H9 (cell line): ENCODE measurements at places on chromosomes 3 and 15. TPM values are rescaled to one million over a fixed set of nuclear protein-coding genes. Genes with fewer than 3 reads are reported as not detected.
A peak's percentile ranks its signal among the peaks of the same experiment; 100 is the strongest.

DNA sequence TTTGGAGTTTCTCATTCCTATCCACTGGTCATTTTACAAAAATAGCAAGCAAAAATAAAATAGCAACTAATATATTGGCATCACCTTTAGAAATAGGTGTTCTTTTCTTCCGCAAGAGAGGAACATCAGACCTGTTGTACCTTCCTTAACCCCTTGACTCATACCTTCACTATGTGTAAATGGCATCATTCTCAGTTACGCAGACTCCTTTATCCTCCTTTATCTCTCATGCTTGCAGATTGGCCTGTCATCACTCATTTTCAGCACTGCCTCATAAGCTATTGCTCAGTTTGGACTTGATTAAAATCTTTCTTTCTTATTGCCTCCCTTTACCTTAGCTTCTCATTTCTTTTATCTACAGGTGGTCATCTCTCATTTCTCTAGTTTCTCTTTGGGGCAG lies 21.4 kb downstream of the ARHGEF26 start:
- no peak overlapping the region for H3K27ac ChIP-seq
- 0 out of 2 replicates have a peak, but pooled peaks cover 2% of the 10 kb centered on the region for H3K4me1 ChIP-seq
- no peaks in the 10 kb centered on the region for H3K27me3 ChIP-seq
- H3K36me3 ChIP-seq, result no peaks in the 10 kb centered on the region

SLC12A1 gene
- total RNA-seq, result 0.04 and 0.07 TPM in 2 replicates

DNA sequence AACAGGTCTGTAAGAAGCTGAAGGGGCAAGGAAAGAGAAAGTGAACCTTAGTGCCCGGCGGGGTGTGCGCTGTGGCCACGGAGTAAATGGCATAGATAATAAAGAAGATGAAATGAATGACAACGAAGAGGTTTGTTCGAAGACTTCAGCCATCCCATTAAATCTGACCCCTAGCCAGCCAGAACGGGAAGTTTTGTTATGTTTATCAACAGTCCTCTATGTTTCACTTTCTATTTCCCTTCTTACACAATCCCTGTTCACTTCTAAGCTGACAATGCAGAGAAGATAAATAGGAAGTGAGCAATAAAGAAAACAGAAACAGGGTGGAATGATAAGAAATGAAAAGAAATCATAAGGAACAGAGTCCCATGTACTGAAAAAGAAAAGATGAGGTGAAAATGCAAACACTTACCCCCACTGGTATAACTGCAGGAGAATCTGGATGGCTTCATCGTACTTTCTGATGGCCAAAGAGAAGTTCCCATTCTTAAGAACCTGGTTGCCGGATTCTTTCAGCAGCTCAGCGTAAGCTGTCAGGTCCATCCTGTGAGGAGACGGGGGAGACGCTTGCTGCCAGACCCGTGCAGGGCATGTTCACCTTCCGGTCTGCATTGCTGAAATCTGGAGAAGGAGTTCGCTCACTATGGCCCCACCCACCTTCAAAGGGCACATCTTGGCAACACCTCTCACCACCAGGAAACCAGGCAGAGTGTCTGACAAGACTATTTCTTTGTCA lies 36.8 kb downstream of the TRANK1 start:
- no peaks in the 10 kb centered on the region for H3K27me3 ChIP-seq
- H3K27ac ChIP-seq, result no peak overlapping the region
- H3K4me1 ChIP-seq, result no peaks in the 10 kb centered on the region; the same call in 1 of the 2 replicates
- DNase-seq, result no peak

DNA sequence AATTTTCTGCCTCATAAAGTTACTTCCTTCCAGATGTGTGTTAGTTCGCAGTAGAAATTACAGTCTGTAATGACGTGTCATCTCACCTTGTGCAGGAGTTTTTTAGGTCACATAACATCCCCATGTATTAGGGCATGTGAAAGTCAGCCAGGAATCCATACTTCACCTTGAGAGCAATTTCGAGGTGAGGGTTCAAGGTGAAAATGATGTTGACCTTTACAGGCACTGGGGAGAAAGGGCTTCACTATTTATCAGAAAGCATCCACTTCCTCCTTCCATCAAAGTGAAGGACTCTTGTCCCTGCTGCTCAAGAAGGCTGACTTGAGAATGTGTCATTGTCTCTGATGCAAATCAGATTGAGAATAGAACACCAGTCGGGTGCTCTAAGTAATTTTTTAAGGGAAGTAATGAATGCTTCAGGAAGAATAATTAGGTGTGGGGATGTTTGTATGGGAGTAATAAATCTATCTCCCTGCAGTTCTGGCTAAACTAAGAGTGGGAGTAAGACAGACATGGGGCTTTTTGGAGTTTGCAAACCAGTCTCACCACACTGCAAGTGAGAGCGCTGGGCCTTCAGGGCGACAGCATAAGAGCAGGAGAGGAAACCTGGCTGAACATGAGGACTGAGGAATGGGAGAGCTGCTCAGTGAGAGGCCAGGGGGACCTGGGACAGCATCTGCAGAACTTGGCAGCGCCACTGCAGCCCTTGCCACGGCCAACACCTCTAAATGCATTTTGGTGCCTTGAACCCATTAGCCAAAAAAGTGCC lies 85.9 kb upstream of the IL12A start:
- no peaks in the 10 kb centered on the region for H3K27me3 ChIP-seq
- no peaks in the 10 kb centered on the region; the same call in 1 of the 3 replicates for H3K36me3 ChIP-seq
- H3K4me1 ChIP-seq, result no peaks in the 10 kb centered on the region

DNA sequence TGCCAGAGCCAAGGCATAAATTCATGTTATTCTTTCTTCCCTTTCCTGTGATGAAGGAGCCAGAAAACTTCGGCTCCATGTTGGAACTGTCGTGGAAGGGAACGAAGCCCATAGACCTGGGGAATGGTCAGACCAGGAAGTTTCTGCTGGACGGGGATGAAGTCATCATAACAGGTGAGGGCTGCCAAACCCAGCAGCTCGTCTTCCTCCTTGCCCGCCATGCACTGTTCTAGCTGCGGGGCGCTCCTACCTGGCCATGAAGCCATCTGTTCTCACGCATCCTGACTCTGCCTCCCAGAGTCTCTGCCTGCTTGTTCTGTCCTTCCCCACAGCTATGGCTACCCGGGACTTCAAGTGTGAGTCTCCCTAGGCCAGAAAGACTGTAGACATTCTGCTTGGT lies 28.2 kb downstream of the FAH start:
- no peak overlapping the region for H3K27ac ChIP-seq
- DNase-seq, result no peak
- H3K27me3 ChIP-seq, result no peaks in the 10 kb centered on the region
- no peaks in the 10 kb centered on the region for H3K4me1 ChIP-seq
- H3K4me3 ChIP-seq, result no peak overlapping the region

NEDD4 gene
- total RNA-seq, result 9.3 and 9.6 TPM in 2 replicates

RASGRP1 gene
- 0.50 and 0.85 TPM in 2 replicates for total RNA-seq

GRCh38 chr3:113226491-113226890 lies 15.1 kb downstream of the BOC start:
- H3K27ac ChIP-seq, result no peak overlapping the region
- peaks cover 2% of the 10 kb centered on the region for H3K4me1 ChIP-seq
- H3K4me3 ChIP-seq, result no peak overlapping the region
- H3K27me3 ChIP-seq, result no peaks in the 10 kb centered on the region

DNA sequence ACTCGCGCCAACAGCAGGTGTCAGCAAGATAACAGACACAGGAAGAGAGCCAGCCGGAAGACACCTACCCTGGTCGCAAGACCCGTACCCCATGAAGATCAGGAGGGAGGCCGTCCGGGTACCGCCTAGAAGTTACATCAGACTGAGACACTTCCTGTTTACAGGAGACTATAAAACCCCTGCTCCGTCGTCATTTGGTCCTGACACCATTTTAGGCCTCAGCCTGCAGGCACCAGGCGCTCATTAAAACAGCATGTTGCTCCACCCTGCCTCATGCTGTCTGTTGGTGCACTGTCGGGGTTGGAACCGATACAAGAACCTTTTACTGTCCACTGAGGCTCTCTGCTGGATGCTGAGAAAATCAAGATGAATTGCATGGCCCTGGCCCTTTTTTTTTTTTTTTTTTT lies 15.6 kb upstream of the PRTG start:
- no peaks in the 10 kb centered on the region for H3K36me3 ChIP-seq
- H3K27me3 ChIP-seq, result no peaks in the 10 kb centered on the region

DNA sequence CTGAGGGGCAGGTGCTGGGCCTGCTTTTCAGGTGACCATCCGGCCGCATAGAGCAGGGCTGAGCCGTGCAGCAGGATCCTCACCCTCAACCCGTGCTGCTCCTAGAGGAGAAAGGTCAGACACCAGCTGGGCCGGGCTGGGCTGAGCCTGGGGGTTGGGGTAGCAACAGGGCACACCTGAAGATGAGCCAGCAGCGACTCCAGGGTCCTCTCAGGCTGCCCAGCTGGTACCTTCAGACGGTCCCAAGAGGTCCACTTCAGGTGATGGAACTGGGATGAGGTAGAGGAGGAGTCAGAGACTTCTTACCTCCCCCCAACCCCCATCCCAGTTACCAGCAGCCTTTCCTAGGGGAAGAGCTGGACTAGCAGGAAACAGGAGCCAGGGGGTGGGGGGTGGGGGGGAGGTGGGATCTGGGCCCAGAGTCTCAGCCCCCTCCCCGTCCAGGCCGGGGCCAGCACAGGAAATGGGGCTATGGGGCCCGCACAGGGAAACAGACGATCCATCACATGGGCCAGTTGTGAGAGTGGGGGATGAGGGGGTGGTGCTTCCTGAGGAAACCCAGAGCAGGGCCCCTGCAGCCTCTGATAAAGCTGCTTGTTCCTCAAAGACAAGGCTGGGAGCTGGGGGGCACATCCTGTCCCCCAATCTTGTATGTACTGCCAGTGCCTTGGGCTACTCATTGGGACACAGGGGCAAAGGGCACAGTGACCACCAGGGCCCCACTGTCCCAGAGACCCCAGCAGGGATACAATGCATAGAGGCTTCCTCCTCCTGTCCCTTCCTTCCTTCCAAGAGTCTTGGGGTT lies 3.0 kb downstream of the INKA1 start:
- H3K36me3 ChIP-seq, result no peaks in the 10 kb centered on the region
- H3K27ac ChIP-seq, result no peak overlapping the region
- H3K27me3 ChIP-seq, result no peaks in the 10 kb centered on the region; the same call in 1 of the 2 replicates
- peak; percentile 68 for DNase-seq
- H3K4me3 ChIP-seq, result no peak overlapping the region

NAALADL2 gene
- 0.86 and 1.6 TPM in 2 replicates for total RNA-seq

- H3K27ac ChIP-seq, result no peak overlapping the region
Observed at GRCh38 chr3:50633230-50633790, 16.4 kb downstream of the MAPKAPK3 start.

GP5 gene
- total RNA-seq, result not detected in 2 replicates

DNA sequence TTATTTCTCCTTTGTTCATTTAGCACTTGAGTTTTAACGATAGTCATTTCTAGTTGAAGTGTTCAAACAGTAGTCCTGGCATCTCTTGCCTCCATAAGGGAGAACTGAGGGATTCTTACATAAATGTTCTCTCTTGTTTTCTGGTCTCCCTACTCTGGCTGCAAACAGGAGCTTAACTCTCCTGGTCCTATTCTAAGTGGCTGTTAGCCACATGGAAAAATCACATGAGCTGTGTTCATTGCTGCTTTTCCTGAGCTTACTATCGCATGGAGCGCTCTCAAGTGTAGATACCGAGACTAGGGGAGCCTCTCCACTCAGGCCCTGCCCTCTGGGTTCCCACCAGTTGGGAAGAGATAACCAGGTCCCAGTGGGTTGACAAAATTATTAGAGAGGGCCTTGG lies 403.1 kb upstream of the TPM1 start:
- no peak for DNase-seq
- H3K4me3 ChIP-seq, result no peak overlapping the region
- H3K36me3 ChIP-seq, result no peaks in the 10 kb centered on the region

DNA sequence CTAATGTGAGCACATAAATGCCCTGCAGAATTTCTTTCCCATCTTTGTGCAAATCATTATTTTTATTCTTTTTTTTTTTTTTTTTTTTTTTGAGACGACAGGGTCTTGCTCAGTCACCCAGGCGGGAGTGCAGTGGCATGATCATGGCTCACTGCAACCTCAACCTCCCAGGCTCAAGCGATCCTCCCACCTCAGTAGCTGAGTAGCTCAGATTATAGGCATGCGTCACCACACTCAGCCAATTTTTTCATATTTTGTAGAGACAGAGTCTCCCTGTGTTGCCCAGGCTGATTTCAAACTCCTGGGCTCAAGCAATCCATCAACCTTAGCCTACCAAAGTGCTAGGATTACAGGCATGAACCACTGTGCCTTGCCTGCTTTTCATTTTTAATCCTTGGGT lies 22.9 kb downstream of the DAG1 start:
- no peak for DNase-seq
- no peaks in the 10 kb centered on the region for H3K27me3 ChIP-seq
- H3K27ac ChIP-seq, result no peak overlapping the region
- H3K4me3 ChIP-seq, result no peak overlapping the region
- no peaks in the 10 kb centered on the region; the same call in 2 of the 3 replicates for H3K36me3 ChIP-seq

DNA sequence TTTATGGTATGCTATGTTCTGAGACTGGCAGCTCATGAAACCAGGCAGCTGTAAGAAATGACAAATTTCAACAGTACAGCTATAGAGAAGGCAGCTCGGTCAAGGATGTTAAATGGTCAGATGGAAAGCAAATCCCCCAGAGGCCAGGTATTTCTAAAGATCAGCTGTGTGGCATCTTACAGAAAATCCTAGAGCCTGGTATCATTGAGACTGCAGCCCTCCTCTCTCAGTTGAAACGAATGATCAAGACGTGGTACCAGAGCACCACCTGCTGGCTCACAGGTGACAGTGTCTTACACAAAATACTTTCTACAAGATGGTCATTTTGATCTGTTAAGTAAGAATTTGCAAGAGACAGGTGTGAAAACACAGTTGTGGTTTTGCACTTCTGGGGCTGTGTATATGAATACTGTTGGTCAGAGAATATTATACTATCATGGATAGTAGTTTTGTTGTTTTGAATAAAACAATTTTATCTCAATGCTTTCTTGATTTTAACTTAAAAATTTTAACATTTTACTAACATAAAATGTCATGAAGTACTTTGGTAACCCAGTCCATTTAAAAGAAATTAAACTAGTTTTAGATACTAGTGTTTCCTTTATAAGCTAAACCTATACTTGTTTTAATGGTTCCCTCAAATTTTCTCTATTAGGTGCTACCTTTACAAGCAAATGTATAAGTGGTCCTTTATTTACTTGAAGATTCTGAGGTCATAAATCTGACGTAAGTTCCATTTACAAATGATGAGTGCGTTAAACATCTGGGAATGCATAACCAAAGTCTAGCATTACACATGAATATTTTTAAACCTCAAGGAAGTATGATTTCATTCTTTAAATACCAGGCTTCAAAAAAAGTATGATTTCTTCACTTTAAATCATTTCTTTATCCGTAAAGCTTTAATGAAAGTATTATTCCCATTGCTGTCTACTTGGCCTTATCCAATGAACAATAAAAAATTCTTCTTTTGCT lies 121.8 kb downstream of the PDZRN3 start:
- no peak overlapping the region for H3K27ac ChIP-seq
- no peak overlapping the region for H3K4me3 ChIP-seq
- no peaks in the 10 kb centered on the region for H3K27me3 ChIP-seq
- H3K36me3 ChIP-seq, result no peaks in the 10 kb centered on the region
- no peaks in the 10 kb centered on the region; the same call in 1 of the 2 replicates for H3K4me1 ChIP-seq

INKA1 gene
- 1.2 and 1.4 TPM in 2 replicates for total RNA-seq

DNA sequence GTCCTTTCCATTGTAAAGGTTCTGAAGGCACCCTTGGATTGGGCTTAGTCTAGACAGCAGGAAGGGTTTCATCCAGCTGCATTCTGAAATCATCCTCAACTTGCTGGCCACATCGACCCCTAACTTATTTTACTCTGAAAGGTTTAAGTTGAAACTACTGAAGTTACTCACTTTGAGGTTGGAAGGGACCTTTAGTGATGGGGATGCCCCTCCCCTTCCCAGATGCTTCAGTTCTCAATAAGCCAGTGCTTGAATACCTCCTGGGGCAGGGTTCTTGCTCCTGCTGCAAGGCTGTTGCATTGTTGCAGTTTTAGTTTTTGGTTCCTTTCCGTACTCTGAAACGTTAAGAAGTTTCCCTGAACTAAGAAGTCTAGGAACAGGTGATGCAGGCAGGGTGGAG lies 26.4 kb downstream of the FGD5 start:
- peaks cover 15% of the 10 kb centered on the region; the same call in 1 of the 2 replicates for H3K4me1 ChIP-seq
- H3K4me3 ChIP-seq, result no peak overlapping the region
- H3K27me3 ChIP-seq, result no peaks in the 10 kb centered on the region
- no peak for DNase-seq
- H3K27ac ChIP-seq, result no peak overlapping the region
